Effector CD8-positive, alpha-beta T cell (primary cell): ENCODE measurements at places on chromosomes 1 and 21.

GRCh38 chr1:241990040-241990439 is 8.9 kb downstream of the MAP1LC3C start:
- DNase-seq, result no peak

- no peak for DNase-seq
Observed at GRCh38 chr1:205965036-205965884, 22.0 kb upstream of the SLC26A9 start.

GRCh38 chr1:159444511-159444910 is 5.0 kb downstream of the OR10J1 start:
- DNase-seq, result no peak

DNA sequence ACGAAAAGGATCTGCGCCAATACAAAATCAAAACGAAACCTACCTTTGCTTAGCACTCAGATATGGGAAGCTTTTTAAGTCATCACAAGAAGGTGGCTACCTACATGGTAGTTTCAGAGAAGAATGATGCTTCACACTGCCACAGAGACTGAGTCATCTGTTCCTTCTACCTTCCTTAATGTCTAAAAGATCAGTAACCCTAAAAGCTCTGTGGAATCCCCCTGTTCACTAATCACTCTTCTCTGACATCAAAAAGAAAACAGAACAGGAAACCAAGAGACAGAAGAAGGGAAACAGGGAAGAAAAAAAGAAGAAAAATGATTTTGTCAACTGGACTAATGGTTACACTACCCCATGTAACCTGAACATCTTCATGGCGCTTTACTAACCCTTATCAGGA is 177.2 kb downstream of the SMYD3 start:
- DNase-seq, result no peak

DNA sequence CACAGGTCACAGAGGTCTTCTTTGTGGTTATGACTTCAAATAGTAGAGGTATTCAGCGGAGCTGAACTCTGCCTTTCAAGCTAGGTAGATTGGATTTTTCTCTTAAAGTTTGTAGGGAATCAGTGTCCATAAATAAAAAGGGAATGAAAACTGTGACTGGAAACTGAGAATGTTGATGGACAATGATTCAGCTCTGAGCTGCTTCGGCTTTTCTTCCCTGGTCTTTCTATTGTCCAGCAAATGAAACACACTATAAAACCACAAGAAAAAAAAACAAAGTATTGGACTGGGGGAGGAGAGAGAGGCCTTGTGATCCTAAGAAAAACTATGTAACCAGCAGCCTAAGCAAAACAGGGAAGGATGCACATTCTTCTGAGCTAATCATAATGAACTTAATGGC is 11.1 kb downstream of the TNNI3K start:
- no peak for DNase-seq

DNA sequence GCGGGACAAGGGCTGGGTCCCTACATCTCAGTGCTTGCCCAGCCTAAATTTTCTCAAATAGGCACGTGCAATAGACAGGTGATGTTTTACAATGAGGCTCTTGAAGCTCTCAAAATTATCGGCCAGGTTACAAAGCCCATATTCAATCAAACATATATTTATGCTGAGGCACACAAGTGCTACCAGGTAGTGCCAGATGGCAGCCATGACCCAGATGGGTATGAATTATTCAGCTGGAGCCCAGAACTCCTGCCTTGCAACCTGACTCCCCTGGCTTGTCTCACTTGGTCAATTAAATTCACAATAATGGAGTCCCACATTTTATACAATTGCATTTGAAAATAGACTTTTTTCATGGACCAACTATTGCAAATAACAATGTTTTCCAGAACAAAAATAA is 12.3 kb upstream of the ADAM30 start:
- DNase-seq, result no peak

DNA sequence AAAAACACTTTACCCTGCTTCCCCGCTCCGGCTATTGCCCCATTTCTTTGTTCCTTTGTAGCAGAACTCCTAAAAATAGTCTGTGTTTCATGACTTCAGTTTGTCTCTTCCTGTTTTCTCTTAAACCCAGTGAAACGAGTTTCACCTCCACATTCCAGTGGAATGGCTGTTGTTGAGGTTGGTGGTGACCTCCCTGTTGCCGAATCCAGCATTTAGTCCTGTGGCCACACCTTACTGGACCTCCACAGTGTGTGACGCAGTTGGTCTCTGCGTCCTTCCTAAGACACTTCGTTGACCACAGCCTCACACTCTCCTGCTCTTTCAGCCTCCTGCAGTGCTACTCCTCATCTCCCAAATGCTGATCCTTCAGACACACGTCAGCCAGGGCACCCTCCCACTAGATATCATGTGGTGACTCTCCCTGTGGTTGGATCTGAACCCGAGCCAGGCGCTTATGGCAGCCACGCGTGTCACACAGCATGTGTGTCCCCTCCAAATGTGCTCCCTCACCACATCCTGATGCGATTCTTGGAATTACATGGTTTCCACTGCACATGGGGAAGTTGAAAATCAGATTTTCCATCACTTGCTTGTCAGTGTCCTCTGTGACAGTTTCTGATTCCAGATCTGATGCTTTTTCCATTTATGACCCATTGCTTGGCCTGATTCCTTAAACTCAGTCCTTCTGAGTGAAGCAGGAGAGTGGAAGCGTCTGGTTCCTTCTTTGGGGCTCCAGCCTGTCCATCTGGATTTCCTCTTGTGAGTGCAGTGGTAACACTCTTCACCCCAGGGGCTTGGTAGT is 99.1 kb upstream of the ARTN start:
- DNase-seq, result no peak

DNA sequence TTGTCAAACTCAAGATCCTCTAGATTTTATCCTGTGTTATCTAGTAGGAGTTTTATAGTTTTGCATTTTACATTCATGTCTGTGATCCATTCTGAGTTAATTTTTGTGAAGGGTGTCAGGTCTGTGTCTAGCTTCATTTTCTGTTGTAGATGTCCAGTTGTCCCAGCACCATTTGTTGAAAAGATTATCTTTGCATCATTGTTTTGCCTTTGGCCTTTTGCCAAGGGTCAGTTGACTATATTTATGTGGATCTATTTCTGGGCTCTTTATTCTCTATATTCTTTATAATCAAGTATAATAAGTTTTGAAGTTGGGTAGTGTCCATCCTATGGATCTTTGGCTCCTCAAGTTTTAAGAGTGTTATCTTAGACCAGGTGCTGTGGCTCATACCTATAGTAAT is 21.9 kb downstream of the TRAF5 start:
- no peak for DNase-seq

- DNase-seq, result no peak
Observed at GRCh38 chr1:99650773-99651437, 5.0 kb downstream of the PALMD start.

DNA sequence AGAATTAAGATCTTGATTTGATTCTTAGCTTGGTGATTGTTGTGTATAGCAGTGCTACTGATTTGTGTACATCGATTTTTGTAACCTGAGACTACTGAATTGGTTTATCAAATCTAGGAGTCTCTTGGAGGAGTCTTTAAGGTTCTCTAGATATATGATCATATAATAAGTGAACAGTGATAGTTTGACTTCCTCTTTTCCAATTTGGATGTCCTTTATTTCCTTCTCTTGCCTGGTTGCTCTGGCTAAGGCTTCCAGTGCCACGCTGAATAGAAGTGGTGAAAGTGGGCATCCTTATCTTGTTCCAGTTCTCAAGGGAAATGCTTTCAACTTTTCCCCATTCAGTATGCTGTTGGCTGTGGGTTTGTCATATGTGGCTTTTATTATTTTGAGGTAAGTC is 61.5 kb upstream of the LYST start:
- DNase-seq, result no peak

DNA sequence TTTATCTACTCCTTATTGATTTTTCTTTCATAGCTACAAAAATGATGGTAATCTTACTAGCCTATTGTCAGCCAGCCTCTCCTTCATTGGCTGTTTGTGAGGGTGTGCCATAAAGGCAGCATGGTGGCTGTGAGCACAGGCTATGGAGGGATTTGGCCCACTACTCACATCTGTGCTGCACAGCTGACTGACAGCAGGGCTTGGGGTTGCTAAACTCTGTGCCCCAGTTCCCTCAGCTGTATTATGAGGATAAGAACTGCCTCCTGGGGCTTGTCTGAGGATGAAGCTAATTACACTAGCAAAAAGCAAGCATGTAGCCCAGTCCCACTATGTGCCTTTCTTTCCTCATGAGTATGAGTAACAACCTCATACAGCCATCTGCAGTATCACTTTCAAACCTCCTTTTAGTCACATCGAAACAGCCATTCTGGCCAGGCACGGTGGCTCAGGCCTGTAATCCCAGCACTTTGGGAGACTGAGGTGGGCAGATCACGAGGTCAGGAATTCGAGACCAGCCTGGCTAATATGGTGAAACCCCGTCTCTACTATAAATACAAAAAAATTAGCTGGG is 66.2 kb downstream of the COQ8A start:
- no peak for DNase-seq

GRCh38 chr1:204106825-204107224 is 33.9 kb downstream of the SOX13 start:
- DNase-seq, result no peak

- no peak for DNase-seq
Observed at GRCh38 chr1:184748740-184749139, 5.9 kb downstream of the EDEM3 start.

DNA sequence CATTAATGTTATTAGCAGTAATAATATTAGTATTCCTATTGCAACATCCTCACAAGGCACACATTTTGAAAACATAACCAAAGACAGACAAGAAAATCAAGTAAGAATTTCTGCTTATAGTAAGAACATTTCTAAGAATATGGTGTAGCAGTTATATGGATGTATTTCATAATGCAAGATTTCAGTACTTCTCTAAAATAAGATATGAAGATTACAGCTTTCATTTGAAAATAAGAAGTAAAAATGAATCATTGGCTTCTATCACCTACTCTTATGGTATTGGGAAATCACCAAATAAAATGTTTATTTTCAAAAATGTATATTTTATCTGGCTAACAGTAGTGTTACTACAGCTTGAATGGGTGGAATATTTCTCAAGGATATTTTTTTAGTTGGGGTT is 103.8 kb upstream of the USP25 start:
- DNase-seq, result no peak

- no peak for DNase-seq
Observed at GRCh38 chr21:30680586-30680985, 37.9 kb downstream of the KRTAP20-3 start.

DNA sequence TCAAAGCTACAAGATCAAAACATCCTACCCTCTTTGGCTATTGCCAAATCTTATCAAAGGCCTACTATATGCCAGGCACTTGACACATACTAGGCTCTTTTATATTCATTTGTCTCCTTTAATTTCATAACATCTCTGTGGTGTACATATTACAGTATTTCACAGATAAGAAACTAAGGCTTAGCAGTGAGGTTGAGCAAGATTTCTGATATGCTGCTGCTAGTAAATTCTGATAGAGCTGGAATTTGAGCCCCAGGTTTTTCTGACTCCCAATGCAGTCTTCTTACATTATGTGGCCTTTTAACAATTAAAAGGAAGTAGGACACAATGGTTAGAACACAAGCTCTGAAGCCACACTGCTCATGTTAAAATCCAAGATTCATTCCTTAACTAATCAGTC is 16.8 kb downstream of the CCDC185 start:
- no peak for DNase-seq

DNA sequence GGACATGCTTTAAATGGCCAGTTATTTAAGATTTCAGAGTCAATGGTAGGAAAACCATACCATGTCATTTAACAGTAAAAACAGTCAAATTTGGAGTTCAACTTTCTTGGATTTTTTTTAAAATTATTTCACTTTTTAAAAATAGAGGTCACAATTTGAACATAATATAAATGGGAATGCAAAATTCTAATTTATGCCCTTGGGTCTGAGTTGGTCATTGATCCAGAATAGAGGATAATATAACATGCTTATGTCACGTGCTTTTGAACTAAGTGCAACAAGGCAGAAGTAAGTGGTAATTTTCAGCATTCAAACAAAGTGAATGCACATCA is 113.1 kb upstream of the SLC35F3 start:
- DNase-seq, result no peak

GRCh38 chr1:228293816-228294500 is 86.1 kb downstream of the OBSCN start:
- DNase-seq, result no peak

DNA sequence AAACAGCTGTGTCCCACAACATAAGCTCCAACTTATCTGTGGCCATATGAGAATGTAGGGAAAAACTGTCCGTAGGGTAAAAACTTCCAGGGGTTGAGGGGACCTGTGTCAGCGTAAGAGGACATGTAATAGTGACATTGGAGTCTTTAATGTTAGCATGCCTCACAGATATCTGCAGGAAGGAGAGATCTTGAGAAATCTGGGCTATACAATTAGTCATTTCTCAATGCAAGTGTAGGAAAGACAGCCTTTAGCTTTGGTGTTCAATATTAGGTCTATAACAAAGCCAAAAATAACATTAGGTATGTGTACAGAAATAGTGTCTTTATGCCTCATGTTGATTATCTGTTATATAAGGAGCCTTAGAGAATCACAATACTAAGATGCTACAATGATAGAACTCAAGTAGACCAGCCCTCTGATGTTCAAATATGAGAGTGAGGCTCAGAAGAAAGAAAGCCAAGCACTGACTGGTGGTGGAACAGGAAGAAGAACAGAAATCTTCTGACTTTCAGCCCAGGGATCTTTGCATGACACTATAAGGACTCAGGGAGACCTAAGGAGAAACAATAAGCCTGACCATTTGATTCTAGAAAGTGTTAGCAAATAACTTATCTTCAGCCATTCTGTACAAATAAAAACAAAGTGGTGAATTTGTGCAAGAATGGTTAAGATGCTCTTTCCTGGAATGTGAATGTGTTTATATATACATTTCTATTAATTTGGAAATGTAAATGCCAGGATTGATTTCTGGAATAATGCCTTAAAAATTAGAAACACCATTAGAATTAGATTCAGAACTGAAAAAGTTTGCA is 152.6 kb downstream of the ZC3H11B start:
- DNase-seq, result no peak

DNA sequence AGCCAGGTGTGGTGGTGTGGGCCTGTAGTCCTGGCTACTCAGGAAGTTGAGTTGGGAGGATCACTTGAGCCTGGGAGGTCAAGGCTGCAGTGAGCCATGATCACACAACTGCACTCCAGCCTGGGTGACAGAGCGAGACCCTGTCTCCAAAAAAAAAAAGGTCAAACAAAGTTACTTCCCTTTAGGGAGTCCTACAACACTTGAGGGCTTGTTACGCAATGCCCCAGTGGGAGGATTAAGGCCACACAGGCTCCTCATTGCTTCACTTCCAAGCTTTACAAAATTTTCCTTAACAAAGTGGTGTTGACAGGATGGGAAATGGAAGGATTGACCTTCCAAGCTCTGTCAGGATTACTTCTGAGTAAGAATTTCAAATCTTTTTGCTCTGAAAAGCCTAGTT is 6.2 kb upstream of the EXTL1 start:
- DNase-seq, result no peak

GRCh38 chr1:212949771-212950170 is 570 bp upstream of the VASH2 start:
- DNase-seq, result no peak

DNA sequence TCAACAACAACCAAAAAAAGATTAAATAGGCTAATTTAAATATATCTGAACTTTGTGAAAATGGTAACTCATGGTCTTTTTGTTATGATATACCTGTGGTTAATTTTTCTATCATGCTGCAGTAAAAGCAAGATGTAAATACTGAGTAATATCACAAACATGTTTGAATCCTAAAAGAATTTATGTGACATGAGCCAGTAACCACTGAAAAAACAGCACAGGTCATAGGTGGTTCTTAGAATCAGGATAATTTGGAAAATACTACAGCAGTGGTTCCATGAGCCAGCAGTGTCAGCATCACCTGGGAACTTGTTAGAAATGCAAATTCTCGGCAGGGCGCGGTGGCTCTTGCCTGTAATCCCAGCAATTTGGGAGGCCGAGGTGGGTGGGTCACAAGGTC is 4.1 kb downstream of the ATP5IF1 start:
- DNase-seq, result no peak

GRCh38 chr1:54754045-54754444 is 10.3 kb downstream of the PARS2 start:
- DNase-seq, result no peak
